IgD-negative memory B cell (primary cell): ENCODE measurements at places on chromosomes 4 and X. TPM values are rescaled to one million over a fixed set of nuclear protein-coding genes. Genes with fewer than 3 reads are reported as not detected.

Gene RTL3
- polyA plus RNA-seq: not detected

Gene SLC2A9
- 0.41 TPM for polyA plus RNA-seq

Gene SLC9B1
- 0.93 TPM for polyA plus RNA-seq

Gene PDK3
- 29.3 TPM for polyA plus RNA-seq

Gene TMEM165
- polyA plus RNA-seq: 56.1 TPM

Gene FUNDC2
- 169 TPM for polyA plus RNA-seq

Gene MMRN1
- 0.18 TPM for polyA plus RNA-seq

Gene SPATA18
- polyA plus RNA-seq: 0.40 TPM

Gene MAGEA2
- polyA plus RNA-seq: not detected

Gene CT45A3
- not detected for polyA plus RNA-seq

Gene FHDC1
- 0.06 TPM for polyA plus RNA-seq

Gene NUDT11
- 0.20 TPM for polyA plus RNA-seq

Gene SATL1
- 0.05 TPM for polyA plus RNA-seq

Gene COL4A6
- polyA plus RNA-seq: not detected

Gene KLHL5
- 26.6 TPM for polyA plus RNA-seq

Gene KDR
- polyA plus RNA-seq: not detected

Gene GABRA4
- not detected for polyA plus RNA-seq

Gene MTMR8
- polyA plus RNA-seq: 1.7 TPM

Gene WAS
- 26.5 TPM for polyA plus RNA-seq

Gene SPP1
- polyA plus RNA-seq: not detected

Gene PABPC1L2B
- not detected for polyA plus RNA-seq

Gene TLR1
- 33.2 TPM for polyA plus RNA-seq

Gene LNX1
- 0.53 TPM for polyA plus RNA-seq

Gene ATP8A1
- 15.0 TPM for polyA plus RNA-seq

Gene TCEAL3
- 8.7 TPM for polyA plus RNA-seq
